SW 1271 (cell line): ENCODE measurements at places on chromosomes 13 and 19.

DNA sequence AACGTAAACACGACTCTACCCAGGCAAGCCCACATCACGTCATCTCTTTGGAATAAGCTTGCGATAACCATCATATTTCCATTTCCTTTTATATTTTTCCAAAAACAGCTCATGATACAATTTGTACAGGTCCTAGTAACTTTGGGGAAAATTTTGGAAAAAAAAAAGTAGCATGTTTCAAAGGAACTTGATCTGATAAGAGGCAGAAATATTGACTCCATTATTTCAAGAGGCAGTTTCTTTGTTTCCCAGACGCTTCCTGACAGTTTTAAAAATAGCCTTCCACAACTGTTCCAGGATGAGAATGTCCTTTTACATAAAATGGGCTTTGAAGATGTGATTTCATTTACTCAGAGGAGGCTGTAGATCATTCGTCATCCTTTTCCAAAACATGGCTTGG is 23.1 kb downstream of the KLF2 start:
- no peak for DNase-seq

- DNase-seq = peak; percentile 17
Measured at GRCh38 chr19:8506402-8506957, 4.0 kb upstream of the PRAM1 start.

- no peak for DNase-seq
Measured at GRCh38 chr19:21197590-21198295, 55.9 kb downstream of the ZNF431 start.

GRCh38 chr13:43116242-43116641 is 92.9 kb downstream of the DNAJC15 start:
- no peak for DNase-seq

GRCh38 chr13:20824762-20825476 is 51.2 kb upstream of the EEF1AKMT1 start:
- no peak for DNase-seq

DNA sequence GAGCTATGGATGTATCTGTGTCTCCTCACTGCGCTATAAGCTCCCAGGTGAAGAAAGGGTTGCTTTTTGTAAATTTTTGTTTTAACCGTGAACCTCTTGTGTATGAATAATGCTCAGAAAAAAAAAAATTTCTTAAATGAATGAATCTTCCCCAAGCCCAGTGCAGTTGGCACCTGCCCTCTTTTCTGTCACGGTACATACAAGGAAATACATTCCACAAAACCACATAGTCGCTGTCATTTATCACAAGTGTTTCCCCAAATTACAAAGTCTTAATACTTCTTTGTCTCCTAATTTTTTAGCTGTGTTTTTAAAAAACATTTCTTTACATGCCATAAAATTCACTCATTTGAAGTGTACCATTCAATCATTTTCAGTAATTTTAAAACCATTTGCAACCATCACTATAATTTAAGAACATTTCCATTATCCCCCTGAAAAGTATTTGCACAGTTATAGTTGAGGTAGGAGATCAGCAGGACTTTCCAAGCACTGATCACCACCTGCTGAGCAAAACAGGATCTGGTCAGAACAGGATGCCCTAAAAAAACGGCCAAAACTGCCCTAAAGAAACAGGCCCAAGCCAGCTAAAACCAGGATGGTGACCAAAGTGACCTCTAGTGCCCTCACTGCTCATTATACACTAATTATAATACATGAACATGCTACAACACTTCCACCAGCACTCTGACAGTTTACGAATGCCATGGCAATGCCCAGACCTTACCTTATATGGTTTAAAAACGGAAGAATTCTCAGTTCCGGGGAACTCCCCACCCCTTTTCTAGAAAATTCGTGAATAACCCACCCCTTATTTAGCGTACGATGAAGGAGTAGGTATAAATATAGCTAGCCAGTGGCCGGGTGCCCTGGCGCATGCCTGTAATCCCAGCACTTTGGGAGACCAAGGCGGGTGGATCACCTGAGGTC is 1.3 kb upstream of the TEX30 start:
- no peak for DNase-seq

- DNase-seq = no peak
Measured at GRCh38 chr19:3649888-3650287, 23.3 kb upstream of the CACTIN start.
